Suppressor macrophage treated with lipopolysaccharide for 4 hours (primary cell): ENCODE measurements at places on chromosomes 3 and 15.

DNA sequence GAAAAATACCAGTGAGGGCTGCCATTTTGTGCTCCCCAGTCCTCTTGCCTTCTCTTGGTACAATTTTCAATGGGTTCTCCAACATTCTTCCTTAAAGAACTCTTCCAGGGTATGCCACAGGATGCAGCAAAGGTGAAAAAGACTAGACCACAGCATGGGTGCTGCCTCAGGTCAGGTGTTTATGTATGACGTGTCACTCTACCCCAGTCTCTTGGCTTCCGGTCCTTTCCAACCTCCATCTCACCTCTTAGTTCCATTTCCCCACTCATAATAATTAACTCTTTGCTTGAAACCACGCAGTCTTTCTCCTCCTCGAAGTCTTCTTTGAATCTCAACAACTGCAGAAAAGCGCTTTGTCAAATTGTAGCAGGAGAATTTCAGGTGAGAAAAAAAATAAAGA lies 104.7 kb upstream of the TBC1D5 start:
- no peak for DNase-seq

DNA sequence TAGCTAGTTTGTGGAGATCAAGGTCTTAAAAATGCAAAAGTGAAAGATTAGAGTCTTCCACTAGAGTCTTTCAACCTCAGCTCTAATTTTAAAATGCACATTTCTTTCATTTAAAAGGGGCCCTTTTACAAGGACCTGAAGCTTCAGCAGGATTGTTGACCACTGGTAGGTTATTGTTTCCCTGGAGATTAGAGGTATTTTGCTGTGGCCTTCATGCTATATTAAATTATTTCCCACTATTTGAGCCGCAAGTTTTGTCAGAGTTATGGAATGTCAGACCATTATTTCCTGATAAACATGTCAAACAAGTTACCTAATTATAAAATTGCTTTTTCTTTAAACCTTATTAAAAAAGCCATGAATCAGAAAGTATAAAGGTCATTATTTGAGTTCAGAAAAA lies 103.1 kb upstream of the CCNL1 start:
- no peak for DNase-seq

- DNase-seq, result no peak
Measured at GRCh38 chr15:99863550-99864198, 130.4 kb upstream of the LYSMD4 start.

DNA sequence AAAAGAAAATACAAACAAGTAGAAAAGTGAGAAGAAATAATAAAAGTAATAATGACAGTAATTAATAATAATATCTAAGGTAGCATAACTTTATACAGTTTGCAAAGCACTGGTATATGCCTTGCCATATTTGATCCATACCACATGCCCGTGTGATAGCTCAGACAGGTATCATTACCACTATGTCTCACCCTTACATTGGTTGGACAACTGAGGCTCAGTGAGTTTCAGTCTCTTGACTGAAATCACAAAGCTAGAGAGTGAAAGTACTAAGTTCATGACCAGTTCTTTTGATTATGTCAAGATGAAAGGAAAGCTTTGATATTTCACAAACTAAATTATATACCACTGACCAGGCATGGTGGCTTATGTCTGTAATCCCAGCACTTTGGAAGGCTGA lies 408.9 kb downstream of the GAP43 start:
- DNase-seq, result no peak

- DNase-seq, result no peak
Measured at GRCh38 chr15:39565851-39566250, 15.0 kb upstream of the THBS1 start.

- DNase-seq, result no peak
Measured at GRCh38 chr15:92645051-92645631, 10.4 kb downstream of the FAM174B start.

GRCh38 chr15:39585389-39585841 lies 4.5 kb downstream of the THBS1 start:
- no peak for DNase-seq
